Activated naive CD8-positive, alpha-beta T cell treated with anti-CD3 and anti-CD28 coated beads, Interleukin-2, amount 10 ng/mL, durations not matched to agents 7 days and 5 days (primary cell): ENCODE measurements at places on chromosomes 16 and 17. TPM values are rescaled to one million over a fixed set of nuclear protein-coding genes. Genes with fewer than 3 reads are reported as not detected.

Gene KRTAP2-2
- not detected for total RNA-seq

GRCh38 chr17:1422885-1423284 lies 22.9 kb upstream of the YWHAE start:
- H3K4me1 ChIP-seq: peaks cover 4% of the 10 kb centered on the region
- DNase-seq: no peak
- H3K27ac ChIP-seq: no peak overlapping the region
- H3K4me3 ChIP-seq: no peak overlapping the region

Gene MT1A
- total RNA-seq: not detected

DNA sequence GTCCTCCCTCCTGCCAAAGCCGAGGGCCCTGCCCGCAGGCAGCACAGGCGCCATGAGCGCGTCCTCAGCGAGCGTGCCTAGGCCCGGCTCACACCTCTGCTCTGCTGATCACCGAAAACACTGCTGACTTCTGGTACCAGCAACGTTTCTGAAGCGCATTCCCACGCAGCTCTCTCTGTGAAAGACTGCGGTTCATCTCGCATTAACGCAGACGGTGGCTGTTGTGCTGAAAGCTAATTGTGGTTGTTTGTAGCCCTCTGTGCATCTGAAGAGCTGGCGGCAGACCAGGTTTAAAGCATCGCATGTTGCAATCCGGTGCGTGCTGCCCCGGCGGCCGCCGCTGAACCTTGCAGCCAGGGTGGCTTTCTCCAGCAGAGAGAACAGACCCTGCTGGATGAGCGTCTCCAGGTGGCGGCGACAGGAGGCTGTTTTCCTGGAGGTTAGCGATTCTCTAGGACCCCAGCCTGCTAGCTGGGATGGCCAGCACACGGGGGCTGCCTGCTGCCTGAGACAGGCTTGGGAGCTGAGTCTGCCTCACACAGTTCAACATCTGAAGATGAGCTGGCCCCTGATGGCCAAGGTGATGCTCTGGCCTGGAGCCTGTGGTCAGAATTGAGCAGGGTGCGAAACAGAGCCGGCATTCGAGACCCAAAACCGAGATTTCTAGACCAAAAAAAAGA lies 49.8 kb upstream of the CHMP6 start:
- H3K4me3 ChIP-seq: no peak overlapping the region
- peaks cover 19% of the 10 kb centered on the region for H3K36me3 ChIP-seq
- peaks cover 21% of the 10 kb centered on the region for H3K4me1 ChIP-seq
- DNase-seq: no peak

DNA sequence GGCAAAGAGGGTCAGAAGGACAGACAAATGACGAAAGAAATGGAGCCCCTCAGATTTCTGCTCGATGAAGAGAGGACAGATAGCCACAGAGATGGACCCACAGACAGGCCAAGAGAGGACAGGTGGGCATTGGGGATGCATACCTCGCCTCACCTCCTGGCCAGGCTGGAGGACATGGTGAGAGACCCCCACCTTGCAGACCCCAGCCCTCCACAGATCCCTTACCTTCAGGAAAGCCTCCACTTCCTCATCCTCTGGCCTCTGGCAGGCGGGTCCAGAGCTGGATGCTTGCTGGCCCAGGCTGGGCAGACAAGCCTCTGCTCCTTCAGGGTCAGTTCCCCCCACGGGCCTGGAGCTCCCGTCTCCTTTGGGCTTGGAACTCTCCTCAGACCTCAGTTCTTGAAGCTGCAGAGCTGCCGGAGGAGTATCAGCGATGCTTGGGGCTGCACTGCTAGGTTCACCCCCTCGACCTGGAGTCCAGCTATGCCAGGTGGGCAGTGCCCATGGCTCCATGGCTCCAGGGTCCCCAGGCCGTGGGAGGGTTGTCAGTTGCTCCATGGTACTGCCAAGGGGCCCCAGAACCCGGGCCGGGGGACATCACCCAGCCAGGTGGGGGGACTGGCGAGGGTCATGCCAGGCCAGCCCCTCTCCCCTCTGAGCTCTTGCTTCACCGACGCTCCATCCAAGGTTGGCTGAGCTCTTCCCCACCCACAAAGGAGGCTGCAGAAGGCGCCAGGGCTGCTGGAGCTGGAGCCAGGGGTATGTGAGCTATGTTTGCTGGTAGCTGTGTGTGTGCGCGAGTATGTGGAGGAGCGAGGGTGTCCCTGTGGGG lies 1.0 kb downstream of the TSPOAP1 start:
- peaks cover 59% of the 10 kb centered on the region for H3K36me3 ChIP-seq
- DNase-seq: peak; percentile 78
- H3K27ac ChIP-seq: peak overlapping the region; percentile 97
- H3K4me1 ChIP-seq: peaks cover 49% of the 10 kb centered on the region
- H3K4me3 ChIP-seq: peak overlapping the region; percentile 93

- peak overlapping the region; percentile 100 for H3K4me3 ChIP-seq
- H3K27ac ChIP-seq: peak overlapping the region; percentile 99
- peaks cover 2% of the 10 kb centered on the region for H3K36me3 ChIP-seq
- peaks cover 37% of the 10 kb centered on the region for H3K4me1 ChIP-seq
- H3K27me3 ChIP-seq: no peaks in the 10 kb centered on the region
Measured at GRCh38 chr17:7843536-7844291, 9.7 kb downstream of the KDM6B start.

DNA sequence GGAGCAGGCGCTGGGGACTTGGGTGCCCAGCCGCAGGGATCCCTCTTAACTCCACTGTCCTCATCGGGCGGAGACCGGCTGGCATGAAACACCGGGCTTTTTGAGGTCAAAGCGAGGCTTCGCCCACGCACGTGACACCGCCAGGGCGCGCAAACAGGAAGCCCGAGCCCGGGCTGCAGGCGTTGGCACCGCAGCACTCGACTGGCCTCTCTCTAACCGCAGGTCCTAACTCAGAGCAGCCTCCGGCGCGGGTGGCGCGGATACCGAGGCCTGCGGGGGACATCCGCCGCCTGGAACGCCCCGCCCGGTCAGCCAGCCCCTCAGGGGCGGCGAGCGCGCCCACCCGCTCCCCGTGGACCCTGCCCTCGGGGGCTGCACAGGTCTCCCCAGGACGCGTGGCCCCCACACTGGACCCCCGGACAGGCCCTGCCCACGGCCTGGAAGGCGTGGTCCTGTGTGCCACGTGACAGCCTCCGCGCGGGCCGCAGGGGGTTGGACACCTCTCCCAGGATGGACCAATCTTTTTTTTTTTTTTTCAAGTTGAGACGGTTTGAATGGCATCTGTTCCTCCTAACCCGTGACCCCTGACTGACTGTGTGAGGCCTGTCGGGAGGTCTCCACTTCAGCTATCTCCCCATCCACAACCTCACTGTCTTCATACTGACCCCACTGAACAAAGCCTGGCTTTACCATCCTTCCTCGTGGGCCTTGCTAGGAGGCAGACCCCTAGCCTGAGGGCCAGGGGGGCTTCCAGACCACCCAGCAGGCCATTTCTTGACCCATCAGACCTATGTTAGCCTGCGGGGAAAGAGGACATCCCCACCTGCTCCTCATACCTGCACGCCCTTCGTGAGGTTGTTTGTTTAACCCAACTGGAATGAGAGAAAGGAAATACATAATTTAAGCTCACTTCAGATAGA lies 8.4 kb upstream of the SLC47A2 start:
- peaks cover 2% of the 10 kb centered on the region for H3K27me3 ChIP-seq
- H3K36me3 ChIP-seq: no peaks in the 10 kb centered on the region
- no peak for DNase-seq
- H3K27ac ChIP-seq: no peak overlapping the region
- H3K4me3 ChIP-seq: peak overlapping the region; percentile 6

Gene GGA3
- 95.2 TPM for total RNA-seq
